ACHN (cell line): ENCODE measurements at places on chromosomes 12 and 14.

DNA sequence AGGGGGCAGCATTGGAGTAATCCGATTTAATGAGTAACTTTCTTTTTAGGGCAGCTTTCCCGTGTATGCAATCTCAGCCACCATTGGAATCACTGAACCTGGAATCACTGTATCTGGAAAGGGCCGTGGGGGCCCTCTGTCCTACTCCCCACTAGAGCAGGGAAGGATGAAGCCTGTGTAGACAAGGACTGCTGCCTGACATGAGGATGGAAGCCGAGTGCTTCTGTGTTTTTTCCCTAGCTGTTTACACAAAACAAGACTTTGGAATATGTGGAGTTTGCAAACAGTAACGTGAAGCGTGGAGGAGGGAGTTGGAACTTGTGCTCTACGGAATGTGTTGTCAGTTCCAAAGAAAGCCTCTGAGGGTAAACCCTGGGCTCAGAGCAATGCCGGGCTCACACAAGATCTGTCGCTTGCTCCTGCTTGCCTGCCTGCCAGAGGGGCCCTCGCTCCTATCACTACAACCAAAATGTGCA lies 32.4 kb upstream of the HDAC7 start:
- no peak for DNase-seq

- DNase-seq, result no peak
These were observed 586.3 kb downstream of the BCL11B start for GRCh38 chr14:98685725-98686124.

DNA sequence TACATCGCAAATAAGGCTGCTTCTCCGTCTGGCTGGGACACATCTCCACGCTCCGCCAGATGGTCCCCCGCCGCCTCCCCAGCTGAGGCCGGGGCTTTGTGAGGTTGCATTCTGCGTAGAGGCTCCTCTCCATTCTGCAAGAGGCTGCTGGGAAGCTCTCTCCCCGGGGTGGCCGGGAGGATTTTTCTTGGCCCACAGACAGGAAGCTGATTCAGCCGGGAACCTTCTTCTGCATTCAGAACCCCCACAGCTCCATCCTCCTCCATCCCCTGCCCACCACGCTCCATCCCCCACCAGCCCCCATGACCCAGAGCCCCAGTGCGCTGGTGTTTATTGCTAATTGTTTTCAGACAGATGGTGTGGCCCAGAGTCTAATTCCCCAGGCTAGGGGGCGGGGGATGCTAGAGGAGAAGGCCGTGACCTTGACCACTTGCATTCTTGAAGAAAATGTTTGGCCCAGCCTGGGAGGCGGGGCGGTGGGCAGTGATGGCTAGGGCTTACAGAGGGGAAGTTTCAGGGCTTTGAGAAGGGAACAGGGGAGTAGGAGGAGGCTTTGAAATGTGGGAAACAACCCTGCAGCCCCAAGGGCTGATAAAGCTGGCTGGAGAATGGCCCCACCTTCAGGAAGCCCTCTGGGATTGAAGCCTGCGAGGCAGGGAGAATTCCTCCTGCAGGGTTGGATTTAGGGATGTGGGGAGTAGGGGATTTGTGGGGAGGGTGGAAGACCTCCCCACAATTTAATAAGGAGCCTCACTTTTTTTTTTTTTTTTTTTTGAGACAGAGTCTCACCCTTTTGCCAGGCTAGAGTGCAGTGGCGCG lies 88.5 kb upstream of the NCOR2 start:
- peak; percentile 36 for DNase-seq

- DNase-seq, result peak; percentile 71
These were observed 1.2 kb downstream of the MGP start for GRCh38 chr12:14884458-14884878.

DNA sequence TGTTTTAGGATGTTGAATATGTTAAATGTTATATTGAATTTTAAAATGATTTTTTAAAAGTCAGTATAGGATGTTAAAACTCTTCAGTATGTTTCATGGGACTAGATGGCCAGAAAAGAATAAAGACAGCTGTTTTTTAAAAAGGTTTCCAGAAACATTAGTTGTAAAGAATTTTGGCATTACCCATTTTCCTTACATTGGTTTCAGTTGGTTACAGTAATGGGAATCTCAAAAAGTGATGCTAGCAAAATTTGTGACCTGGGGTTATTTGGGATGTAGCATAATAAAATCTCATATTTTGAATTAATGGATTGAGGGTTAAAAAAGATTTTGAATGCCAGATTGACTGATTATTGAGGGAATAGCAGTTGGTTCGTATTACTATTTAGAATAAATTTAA lies 25.3 kb downstream of the EID3 start:
- DNase-seq, result no peak

GRCh38 chr12:26520109-26520508 lies 312.9 kb downstream of the ITPR2 start:
- no peak for DNase-seq

GRCh38 chr12:108820707-108821406 lies 36.5 kb downstream of the SSH1 start:
- DNase-seq, result no peak

- DNase-seq, result no peak
These were observed 57.3 kb downstream of the ETV6 start for GRCh38 chr12:11706509-11707379.

DNA sequence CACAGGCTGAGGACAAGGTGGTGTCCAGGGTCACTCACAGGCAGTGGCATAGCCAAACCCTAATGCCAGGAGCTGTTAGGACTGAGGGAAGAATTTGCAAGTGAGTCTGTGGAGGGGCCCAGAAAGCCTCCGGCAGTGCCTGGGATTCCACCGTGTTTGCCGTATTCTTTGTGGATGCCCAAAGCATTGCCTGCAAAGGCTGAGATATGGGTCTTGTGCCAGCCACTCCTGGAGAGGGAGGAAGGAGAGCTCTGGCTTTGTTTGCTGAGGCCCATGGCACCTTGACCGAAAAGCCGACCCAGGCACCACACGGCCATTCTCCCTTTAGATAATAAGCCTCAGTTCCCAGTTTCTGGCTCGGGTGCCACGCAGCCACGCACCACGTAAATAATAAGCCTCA lies 35.8 kb upstream of the GALNT9 start:
- DNase-seq, result no peak

GRCh38 chr14:45284802-45285201 lies 31.8 kb upstream of the MIS18BP1 start:
- DNase-seq, result peak; percentile 9

DNA sequence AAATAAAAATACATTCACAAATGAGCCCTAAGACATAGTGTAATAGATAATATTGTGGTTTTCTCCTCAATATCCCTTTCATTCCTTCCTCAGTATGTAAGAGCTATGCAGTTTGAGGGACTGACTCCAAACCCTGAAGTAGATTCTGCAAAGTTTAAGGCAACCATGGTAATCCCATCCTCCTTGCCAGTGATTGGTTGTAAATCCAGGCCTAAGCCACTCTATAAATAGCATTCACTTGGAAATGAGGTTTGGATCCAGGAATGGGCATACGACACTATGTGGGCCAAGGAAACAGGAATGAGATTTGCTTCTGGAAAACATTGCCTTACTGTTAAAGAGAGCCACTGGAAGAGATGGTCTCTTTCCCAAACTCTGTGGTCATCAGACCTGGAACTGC lies 468.7 kb upstream of the SOX5 start:
- DNase-seq, result no peak

DNA sequence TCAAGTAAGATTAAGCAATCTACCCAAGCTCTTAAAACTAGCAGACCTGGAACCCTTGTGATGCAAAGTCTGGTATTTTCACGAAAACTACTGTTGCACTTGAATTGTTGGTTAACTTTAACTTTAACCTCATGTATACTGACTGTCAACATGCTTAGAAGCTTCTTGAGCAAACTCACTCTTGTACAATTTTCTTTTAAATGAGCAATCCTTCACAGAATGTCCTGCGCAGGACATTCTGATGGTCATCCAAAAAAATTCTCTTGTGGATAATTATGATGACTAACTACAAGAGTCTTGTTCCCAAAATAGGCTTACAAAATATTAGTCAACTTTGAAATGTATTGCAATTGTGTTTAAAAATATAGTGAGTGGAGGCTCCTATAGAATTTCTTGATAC lies 54.0 kb upstream of the PDE3A start:
- no peak for DNase-seq

GRCh38 chr14:53896726-53897125 lies 59.9 kb downstream of the BMP4 start:
- DNase-seq, result no peak

GRCh38 chr14:58822856-58823255 lies 185.1 kb downstream of the DACT1 start:
- DNase-seq, result no peak

DNA sequence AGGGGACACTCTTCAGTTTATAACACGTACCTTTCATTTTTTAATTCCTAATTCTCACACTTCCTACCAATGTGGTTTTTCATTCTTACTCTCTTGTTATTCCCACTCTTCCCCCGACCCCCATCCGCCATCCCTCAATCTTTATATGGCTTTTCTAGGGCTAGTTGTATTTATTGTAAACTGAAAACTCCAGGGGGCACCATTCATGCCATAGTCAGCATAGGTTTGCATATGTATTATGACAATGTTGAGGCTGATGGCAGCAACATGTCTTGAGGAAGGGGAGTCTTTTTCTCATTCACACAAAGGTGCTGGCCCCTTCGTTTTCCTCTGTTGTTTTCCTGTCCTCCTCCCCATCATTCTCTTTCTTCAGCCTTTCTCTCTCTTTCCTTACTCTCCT lies 27.7 kb upstream of the LTA4H start:
- peak; percentile 48 for DNase-seq

DNA sequence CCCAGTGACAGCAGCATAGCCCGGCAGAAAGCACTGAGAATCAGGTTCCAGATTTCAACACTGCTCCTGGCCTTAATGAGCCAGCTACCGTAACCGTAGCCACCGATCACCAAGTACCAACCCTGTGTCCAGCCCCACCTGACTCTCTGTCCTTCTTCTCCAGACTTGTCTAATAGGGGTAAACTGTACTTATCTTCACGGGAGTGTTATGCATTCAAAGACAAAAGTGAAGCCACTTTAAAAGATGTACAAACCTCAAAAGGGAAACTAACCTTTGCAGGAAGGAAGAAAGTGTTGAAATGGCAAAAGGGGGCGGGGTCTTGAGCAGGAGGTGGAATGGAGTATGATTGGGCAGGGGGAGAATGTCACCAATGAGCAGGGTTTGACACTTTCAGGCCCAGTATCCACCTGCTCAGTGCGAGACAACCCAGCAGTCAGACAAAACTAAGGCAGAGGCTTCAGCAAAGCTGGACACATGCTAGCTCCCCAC lies 226.1 kb downstream of the CHST11 start:
- DNase-seq, result no peak

DNA sequence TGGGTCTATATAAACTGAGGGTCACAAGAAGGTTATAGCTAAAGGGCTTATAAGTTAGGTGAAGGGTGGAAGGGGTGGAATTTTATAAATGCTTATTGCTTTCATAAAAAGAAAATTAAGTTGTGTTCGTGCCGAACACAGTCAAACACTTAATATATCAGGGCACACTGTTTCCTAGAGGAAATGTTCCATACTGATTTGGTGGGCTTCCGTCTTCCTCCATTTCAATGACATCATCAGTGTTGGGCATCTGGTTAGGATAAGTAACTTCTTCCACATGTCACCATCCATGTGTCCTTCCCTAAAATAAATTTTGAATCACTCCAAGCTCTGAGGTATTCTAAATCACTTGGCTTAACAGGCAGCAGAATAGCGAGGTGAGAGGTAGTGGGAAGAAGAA lies 466.4 kb downstream of the MED13L start:
- no peak for DNase-seq

GRCh38 chr12:15196678-15197505 lies 24.3 kb downstream of the RERG start:
- DNase-seq, result no peak

DNA sequence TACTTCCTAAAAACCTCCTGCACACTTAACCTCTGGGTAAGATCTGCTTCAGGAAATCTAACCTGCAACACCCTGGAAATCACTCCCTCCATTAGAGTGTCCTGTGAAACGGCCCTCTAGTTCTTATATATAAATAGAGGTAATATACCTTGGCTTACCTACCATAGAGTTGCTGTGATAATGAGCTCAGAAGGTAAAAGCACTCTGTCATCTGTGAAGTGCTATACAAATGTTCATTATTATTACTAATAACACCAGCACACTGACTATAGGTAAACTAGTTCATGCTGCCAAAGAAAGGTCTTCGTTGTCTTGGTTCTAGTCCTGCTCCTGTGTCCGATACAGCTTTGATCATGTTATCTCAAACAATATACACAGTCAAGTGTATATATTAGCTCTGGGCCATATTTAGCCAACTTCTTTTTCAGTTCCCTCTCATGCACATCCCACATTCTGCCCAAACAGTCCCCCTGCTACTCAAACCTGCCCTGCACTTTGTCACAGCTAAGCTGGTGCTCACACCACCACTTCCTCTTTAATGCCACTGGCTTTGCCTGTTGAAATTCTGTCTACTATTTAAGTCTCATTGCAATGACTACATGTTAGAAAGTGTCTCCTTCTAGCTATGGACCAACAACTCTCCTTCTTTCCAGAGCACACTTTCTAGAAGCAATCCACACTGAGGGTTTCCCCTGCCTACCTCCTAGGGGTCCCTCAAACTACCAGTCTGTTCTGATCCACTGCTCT lies 5.1 kb downstream of the E2F7 start:
- DNase-seq, result no peak

GRCh38 chr12:31518680-31519227 lies 72.2 kb downstream of the DENND5B start:
- DNase-seq, result peak; percentile 99

- DNase-seq, result no peak
These were observed 62.8 kb downstream of the ANO4 start for GRCh38 chr12:100857418-100857817.

GRCh38 chr14:100654814-100655740 lies 67.9 kb upstream of the BEGAIN start:
- peak; percentile 35 for DNase-seq

GRCh38 chr14:80095623-80096022 lies 115.7 kb downstream of the DIO2 start:
- DNase-seq, result no peak

DNA sequence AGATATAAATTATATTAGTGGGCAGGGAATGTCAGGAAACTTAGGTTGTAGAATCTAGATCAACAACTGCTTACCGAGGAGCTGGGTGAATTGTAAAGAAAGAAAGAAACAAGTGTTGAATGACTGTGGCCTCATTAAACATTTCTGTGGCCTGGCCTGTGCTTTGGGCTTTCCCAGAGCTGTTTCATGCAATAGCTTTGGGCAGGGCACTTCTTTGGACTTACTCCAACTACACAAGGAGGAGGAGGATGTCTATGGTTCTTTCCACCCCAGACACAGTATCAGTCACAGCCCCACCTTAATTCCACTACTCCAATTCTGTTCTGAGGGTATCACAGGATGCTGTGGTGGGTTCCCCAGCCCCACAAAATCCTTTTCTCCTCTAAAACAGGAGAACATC lies 38.0 kb downstream of the DPF3 start:
- no peak for DNase-seq
